Thymus (tissue), 14 donors: ENCODE measurements at places on chromosomes 6 and 20. TPM values are rescaled to one million over a fixed set of nuclear protein-coding genes. Genes with fewer than 3 reads are reported as not detected.

SIGLEC1 gene
- 0.90 TPM for total RNA-seq

- no peak for DNase-seq
Measured at GRCh38 chr6:157139054-157139708, 184.1 kb downstream of the TMEM242 start.

DNA sequence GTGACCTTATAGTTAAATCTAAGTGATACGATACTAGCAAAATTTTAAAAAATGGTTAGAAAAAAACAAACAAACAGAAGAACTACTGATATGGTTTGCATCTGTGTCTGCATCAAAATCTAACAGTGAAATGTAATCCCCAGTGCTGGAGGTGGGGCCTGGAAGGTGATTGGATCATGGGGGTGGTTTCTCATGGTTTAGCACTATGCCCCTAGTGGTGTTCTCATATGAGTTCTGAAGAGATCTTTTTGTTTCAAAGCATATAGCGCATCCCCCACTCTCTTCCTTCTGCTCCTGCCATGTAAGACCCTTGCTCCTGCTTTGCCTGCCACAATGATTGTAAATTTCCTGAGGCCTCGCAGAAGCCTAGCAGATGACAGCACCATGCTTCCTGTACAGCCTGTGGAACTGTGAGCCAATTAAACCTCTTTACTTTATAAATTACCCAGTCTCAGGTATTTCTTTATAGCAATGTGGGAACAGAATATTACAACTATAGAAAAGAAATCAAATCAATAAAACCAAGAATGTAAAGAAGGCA is 5.4 kb downstream of the FBXL4 start:
- no peak for DNase-seq

DNA sequence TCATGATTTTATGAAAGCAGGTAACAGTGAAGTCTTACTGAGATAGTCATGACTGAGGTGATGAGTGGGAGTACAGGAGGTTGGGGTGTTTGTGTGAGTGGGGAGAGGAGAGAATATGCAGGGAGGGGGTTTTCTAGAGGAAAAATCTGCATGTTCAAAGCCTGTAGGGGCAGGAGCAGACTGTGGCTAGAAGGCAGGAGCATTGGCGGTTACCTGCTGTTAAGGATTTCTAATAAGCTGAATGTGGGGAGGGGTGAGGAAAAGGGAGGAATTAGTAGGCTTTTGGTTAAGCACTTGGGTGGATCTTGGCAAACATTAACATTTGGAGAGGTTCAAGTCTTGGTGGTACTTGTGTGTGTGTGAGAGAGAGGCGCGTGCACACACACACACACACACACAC is 70.8 kb downstream of the EYA4 start:
- no peak for DNase-seq

- DNase-seq: no peak
Measured at GRCh38 chr20:57840066-57840465, 130.3 kb upstream of the PMEPA1 start.
